Stimulated activated CD4-positive, alpha-beta T cell treated with anti-CD3 and anti-CD28 coated beads, TNF-alpha, amount 100 ng/mL, for 1 hour (primary cell): ENCODE measurements at places on chromosomes 4 and X.

- DNase-seq = no peak
Observed at GRCh38 chr4:7886007-7886973, 53.4 kb downstream of the AFAP1 start.

GRCh38 chr4:1576961-1577821 is 106.9 kb downstream of the FAM53A start:
- DNase-seq = no peak

DNA sequence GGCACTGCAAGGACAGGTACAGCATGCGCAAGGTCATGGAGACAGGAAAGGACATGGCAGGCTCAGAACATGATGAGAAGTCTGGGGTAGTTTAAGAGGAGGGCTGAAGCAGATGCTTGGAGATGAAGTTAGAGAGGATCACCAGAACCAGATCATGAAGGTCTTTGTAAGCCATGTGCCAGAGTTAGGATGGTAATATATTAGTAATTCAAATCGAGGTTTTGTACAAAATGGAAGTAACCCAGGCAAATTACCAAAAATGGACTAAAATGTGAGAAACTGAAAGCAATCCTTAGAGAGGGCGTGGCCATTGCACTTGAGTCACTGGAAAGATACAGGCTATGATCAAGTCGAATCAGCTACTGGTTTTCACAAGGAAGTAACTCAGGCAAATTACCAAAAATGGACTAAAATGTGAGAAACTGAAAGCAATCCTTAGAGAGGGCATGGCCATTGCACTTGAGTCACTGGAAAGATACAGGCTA is 13.5 kb downstream of the RXFP1 start:
- DNase-seq = no peak

DNA sequence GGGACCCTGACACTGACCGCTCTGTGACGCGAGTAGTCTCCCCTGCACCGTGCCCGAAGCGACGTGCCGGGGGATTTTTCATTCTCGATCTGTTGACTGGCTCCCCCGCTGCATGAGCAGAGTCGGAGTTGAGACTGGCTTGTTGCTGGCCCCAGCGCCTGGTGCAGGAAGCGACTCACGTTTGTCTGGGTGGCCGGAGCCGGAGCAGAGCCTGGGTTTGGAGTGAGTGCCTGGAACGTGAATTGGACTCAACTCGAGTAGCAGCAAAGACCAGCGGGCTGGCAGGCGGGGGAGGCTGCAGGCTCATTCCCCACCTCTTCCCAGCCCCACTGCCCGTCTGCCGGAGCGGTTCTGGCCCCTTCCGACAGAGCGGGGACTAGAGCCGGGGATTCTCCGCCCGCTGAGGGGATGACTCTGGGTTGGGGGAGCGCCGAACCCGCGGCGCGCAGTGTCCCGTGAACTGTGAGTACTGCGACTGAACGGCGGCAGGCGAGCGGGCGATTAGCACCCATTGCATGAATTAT is 554 bp downstream of the PCDH7 start:
- DNase-seq = no peak

- DNase-seq = no peak
Observed at GRCh38 chr4:40736910-40737309, 12.8 kb upstream of the NSUN7 start.

DNA sequence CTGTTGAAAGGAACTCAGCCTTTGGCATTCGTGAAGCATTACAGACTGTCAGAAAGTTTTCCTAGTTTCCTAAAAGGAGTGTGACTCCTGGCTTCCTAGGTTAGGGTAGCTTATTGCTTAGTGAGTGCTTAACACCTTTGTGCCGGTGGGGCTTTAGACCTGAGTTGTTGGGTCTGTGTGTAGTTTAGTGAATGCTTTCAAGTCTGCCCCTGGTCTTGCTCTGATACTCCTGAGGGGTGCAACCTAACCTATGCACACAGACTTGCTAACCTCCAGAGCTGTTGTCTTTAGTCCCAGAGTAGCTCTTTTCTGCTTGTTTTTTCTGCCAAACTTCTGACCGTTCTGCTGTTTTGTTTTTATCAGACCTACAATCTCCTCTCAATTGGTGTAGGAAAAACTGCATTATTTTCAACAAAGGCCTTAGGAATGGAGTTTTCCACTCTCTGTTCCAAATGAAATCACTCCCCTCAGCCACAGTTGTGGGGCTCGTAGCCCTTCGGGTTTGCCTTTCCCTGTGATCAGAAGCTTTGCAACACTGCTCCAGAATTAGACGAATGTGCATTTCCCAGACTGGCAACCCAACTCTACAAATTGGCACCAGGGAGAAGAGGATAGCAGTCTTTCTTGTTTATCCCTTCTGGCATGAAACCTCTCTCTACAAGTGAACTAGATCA is 1399.1 kb upstream of the PCDH7 start:
- DNase-seq = no peak

DNA sequence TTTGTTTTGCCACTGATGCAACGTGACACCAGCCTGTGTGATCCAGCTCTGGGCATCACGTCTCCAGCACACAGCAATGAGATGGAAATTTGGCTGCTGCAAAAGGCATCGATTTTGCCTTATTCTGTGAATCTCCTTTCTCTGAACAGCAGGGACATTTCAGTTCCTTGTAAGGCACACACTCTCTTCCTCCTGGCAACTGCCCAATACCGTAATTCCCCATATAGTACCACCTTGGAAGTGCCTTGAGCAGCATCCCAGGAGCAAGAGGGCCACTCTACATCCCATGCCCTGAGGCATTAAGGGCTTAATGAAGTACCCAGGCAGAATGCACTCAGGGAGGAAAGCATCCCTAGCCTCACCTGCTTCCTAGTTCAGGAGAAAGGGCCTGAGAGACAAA is 10.5 kb upstream of the MAMLD1 start:
- no peak for DNase-seq

DNA sequence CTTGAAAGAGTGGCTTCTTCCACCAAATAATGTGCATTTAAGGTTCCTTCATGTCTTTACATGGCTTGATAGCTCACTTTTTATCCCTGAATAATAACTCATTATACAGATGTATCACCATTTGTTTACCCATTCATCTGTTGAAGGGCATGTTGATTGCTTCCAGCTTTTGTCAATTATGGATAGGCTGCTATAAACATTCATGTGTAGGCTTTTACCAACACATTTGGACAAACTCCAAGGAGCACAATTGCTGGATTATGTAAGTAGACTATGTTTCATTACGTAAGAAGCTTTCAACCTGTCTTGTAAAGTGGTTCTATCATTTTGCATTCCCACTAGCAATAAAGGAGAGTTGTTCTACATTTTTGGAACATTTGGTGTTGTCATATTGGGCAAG is 2637.0 kb downstream of the PCDH7 start:
- no peak for DNase-seq

- no peak for DNase-seq
Observed at GRCh38 chr4:75696071-75696470, 22.9 kb upstream of the G3BP2 start.

- no peak for DNase-seq
Observed at GRCh38 chrX:74923942-74924448, 1.3 kb downstream of the NEXMIF start.

- DNase-seq = no peak
Observed at GRCh38 chr4:95181243-95181995, 367.4 kb downstream of the UNC5C start.

- DNase-seq = no peak
Observed at GRCh38 chr4:6193399-6193798, 7.0 kb downstream of the JAKMIP1 start.

- no peak for DNase-seq
Observed at GRCh38 chr4:38049545-38050170, 89.5 kb downstream of the PTTG2 start.

DNA sequence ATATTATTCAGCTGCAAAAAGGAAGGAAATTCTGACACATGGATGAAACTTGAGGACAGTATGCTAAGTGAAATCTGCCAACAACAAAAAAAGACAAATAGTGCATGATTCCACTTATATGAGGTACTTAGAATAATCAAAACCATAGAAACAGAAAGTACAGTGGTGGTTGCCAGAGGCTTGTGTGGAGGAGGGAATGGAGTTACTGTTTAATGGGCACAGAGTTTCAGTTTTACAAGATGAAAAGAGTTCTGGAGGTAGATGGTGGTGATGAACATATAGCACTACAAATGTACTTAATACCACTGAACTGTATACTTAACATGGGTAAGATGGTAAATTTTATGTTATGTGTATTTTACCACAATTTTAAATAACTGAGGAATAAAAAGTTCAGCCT is 212.0 kb upstream of the KLF3 start:
- no peak for DNase-seq

DNA sequence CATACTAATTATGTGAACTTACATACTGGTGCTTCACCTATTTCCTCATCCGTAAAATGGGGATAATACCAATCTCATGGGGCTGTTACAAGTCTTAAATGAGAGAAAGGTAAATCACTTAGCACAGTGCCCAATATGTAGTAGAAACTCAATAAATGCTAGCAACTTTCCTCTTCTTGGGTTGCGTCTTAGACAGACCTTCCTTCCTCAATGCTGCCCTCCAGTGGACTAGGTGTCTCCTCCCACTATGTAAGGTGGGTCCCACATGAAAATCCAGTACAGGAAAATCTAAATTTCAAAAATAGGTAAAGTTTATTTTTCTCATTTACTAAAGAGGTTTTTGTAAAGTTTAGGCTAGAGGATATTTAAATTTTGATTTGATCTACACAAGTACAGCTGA is 20.6 kb downstream of the ZDHHC9 start:
- DNase-seq = peak; percentile 26

- no peak for DNase-seq
Observed at GRCh38 chrX:39513836-39514235, 583.9 kb downstream of the BCOR start.

DNA sequence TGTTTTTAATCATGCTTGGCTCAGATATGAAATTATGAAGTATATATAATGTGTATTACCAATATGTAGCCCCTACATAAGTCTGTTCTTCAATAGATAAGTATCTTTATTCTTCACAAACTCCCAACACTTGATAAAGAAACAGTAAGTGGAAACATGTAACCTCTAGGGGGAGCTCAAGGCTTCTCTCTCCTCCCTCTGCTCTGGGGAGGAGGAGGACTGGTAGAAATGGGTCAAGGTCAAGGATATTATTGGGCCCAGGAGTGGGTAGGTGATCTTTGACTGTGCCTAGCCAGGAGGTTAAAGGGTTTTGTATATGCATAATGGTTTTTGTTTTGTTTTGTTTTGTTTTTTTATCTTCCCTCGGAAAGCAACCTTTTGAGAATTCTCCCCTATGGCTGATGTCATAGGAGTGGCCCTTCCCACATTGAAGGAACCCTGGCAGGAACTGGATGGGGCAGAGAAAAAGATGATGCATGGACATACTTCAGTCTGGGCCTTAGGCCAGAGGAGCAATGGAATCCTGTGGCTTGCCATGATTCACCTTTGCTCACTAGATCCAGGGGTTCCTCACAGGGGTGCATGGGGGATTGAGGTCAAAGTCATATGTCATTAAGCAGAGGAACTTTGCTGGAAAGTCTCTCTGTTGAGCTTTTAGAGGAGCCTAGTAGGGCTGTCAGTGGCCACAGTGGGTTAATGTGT is 460.3 kb downstream of the MID1IP1 start:
- DNase-seq = no peak

DNA sequence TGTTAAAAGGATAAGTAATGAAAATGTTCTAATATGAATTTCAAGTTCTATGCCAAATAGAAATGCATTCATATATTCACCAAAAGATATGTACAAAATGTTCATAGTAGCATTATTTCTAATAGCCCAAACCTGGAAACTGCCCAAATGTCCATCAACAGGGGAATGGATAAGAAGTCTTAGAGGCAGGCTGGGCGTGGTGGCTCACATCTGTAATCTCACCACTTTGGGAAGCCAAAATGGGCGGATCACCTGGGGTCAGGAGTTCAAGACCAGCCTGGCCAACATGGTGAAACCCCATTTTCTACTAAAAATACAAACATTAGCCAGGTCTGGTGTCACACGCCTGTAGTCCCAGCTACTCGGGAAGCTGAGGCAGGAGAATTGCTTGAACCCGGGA is 2.3 kb upstream of the HPRT1 start:
- no peak for DNase-seq

GRCh38 chrX:24607616-24608015 is 39.5 kb downstream of the PCYT1B start:
- no peak for DNase-seq

- DNase-seq = no peak
Observed at GRCh38 chr4:37914539-37914938, 23.7 kb downstream of the TBC1D1 start.

DNA sequence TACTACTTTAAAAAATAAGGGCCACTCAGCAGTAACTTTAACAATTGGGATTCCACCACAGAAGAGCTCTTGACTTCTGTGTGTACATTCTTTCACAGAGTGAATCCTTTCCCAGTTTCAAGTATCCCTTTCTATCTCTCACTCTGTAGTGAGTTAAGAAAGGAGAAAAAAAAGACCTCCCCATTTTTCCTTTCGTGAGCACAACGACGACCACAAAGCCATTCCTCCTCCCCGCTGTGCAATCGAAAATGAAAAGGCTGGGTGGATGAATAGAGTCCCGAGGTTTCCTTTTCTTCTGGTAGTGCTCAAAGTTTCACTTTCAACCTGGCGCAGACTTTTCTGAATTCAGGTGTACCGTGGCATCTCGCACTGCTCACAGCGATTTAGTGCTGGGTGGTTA is 58.0 kb downstream of the TAB3 start:
- DNase-seq = no peak

DNA sequence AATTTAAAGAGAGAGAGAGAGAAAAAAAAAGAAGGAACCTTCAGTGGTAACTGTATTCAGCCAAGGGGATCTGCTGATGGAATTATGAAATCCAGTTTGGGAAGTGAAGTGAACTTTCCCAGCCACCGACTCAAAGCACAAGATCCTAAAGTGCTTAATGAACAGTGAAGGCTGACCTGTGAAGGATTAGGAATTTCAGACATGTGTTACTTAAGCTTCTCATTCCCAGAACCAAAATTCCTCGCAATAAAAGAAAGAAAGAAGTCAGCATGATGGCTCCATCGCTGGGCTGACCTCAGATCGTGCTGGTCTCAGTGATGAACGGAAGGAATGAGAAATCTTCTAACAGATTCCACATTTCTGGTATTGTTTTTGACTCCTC is 135.2 kb downstream of the ARSF start:
- no peak for DNase-seq

GRCh38 chrX:153554519-153555167 is 37.2 kb downstream of the ATP2B3 start:
- DNase-seq = peak; percentile 48

DNA sequence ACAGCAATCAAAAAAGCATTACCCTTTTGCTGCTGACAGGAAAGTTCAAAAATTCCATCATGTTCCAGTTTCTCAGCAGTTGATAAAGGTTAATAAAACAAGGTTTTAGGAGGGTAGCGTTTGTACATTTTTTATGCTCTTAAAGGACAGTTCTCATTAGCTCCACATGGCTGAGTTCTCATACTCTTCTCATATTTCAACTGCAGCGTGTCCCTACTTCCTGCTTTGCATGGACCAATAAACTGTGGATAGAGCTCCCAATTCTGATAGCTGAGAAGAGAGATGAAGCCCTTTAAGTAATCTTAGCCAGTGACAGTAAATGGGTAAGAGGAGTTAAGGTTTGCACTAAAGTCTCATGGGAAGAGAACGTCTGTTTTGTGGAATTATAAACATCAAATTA is 53.5 kb downstream of the SPANXA2 start:
- DNase-seq = no peak

GRCh38 chr4:60562334-60562733 is 637.8 kb upstream of the ADGRL3 start:
- no peak for DNase-seq

GRCh38 chrX:136086521-136086920 is 60.8 kb upstream of the FHL1 start:
- DNase-seq = no peak

GRCh38 chr4:53315300-53315699 is 50.6 kb downstream of the SCFD2 start:
- DNase-seq = no peak
